Activated gamma-delta T cell treated with anti-CD3 and anti-CD28 coated beads, Interleukin-2, amount 50 U/mL, for 16 hours (primary cell): ENCODE measurements at places on chromosomes 1 and 21.

DNA sequence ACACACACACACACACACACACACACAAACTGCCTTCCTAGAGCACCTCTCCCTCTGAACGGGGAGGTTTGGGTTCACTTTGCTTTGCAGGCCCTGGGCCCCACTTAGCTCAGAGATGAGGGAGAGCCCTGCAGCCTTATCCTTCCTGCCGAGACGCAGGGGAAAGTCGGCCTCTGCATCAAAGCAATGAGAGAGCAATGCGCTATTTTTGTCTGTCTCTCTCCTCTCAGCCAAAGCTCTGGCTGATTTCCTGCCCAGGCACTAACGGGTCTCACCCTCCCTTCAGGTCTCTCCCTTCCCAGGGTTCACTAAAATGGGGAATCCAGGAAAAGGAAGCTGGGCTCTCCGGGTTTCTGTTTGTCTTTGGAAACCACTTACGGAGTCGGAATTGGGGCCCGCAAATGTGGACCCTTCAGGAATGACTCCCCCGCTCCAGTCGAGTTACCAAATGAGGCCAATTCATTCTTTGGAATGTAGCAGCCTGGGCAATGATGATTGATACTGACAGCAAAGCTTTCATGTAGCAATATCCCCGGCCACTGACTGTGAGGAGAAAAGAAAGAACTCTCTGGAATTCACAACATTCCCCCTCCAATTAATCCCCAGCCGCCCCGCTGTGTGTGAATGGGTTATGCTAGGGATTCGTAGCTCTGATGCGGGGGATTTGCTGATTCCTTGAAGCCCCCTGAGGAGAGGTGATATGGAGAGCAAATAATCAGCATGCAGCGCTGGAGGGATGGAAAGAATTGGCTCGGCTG lies 61.5 kb upstream of the WLS start:
- no peak for DNase-seq

GRCh38 chr21:34336756-34337391 lies 26.9 kb upstream of the KCNE2 start:
- no peak for DNase-seq

DNA sequence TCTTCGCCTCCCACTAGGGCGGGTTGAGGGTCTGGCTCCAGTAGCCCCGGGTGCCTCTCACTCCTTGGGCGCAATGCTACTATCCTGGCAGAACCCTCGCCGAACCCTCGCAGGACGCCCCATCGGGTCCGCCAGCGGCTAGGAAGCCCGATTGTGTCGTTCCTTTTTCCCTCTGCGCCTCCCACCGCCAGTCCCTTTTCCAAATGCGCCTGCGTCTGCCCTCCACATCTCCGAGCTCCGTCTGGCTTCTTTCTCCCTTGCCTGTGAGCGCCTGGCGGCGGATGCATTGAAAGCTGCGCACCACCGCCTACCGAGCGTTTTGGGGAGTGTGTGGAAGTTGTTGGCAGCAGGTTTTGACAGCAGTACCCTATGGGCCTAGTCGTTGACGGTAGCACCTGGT lies 1.0 kb upstream of the DIRAS3 start:
- DNase-seq: no peak

DNA sequence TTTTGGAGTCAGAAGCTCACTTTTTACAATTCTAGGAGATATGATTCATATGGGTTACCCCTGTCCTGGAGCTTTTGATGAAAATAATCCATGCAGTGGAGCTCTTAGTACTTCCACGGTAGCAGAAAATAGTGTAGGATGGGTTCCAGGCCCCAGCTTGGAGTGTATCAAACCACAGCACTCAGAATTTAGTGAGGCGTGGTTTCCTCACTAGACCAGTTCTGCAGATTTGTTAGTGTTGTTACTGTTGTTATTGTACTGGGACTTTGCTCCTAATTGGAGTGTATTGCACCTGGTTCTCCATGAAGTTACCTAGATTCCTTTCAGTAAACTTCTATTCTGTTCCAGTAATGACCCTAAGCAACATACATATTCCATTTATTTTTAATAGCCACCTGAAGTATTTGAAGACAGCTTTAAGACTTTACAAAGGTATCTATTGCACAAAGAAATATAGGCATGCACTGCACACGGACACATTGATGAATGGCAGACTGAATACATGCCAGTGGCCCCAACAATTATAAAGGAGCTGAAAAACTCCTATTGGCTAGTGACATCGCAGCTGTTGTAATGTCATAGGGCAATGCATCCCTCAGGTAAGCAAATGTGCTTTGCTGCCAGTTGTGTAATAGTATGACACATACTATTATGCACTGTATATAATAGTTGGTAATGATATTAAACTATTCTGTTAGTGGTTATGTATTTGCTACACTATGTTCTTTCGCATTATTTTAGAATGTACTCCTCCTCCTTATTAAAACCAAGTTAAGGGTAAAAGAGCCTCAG lies 1058.0 kb downstream of the KCNT2 start:
- no peak for DNase-seq

DNA sequence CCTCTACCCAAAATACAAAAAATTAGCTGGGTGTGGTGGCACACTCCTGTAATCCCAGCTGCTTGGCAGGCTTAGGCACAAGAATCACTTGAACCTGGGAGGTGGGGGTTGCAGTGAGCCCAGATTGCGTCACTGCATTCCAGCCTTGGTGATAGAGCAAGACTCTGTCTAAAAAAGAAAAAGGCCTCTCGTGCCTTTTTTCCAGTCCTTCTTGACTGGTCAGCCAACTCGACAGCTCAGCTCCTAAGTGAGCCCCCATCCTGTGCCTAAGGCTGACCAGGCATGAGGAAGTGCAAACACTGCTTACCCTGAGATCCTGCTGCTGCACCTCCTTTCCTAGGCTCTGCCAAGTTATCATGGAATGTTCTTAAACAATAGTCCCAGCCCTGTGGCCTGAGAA lies 10.1 kb upstream of the PROK1 start:
- no peak for DNase-seq

DNA sequence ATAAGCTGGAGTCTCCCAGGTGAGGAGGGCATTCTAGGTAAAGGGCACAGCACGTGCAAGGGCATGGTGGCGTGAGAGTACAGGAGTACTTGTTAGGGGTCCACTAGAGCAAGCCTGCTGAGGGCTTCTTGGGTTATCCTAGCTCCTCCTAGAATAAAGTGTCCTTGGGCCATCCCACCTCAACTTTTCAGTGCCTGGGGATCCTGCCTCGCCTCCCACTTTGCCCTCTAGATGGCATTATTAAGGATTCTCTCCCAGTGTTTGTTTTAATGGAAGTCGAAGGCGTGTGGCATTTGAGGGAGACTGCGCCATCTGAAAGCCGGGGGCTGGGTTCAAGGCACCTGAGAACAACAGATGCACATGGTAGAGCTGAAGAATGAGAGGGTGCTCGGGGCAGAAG lies 74.5 kb upstream of the SELENON start:
- no peak for DNase-seq

- DNase-seq: no peak
These were observed 592.7 kb downstream of the USP25 start for GRCh38 chr21:16322454-16322853.

GRCh38 chr1:156316909-156317308 lies 17.8 kb upstream of the VHLL start:
- no peak for DNase-seq

GRCh38 chr1:1125945-1126344 lies 10.1 kb upstream of the C1orf159 start:
- DNase-seq: no peak

DNA sequence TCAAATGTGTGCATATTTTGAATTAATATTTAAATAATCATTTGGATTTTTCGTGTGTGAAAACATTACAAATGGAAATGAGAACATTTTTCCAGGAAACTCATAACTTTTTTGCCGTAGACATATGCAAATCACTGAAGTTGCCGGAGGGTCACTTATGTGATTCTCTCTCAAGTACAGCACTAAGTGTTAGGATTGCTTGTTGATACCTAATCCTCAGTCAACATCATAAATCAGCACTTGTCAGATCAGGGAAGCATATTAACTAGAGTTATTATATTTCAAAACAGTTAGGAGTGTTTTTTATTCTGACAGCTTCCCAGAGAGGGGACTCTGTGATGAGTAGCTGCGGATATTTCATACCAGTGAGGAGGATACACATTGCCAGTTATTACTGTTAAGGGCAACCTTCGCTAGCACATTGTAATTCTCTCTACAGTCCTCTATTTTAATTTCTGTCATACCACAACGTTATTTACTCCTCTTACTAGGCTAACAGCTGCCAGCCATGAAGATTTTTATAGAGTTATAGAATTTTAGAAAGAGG lies 41.5 kb downstream of the NCAM2 start:
- DNase-seq: no peak

DNA sequence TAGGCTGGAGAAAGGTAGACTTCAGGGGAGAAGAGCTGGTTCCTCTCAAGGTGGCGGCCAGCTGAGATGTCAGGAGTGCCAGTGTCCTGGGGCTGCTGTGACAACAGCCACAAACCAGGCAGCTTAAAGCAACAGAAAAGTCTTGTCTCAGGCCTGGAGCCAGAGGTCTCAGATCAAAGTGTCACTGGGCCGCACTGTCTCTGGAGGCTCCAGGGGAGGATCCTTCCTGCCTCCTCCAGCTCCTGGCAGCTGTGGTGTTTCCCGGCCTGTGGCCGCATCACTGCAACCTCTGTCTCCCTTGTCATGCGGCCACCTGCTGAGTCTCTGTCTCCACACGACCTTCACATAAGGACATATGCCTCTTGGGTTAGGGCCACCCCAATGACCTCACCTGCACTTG lies 24.4 kb upstream of the TSPEAR start:
- DNase-seq: no peak

- no peak for DNase-seq
These were observed 45.6 kb downstream of the TNNI3K start for GRCh38 chr1:74280642-74281396.

DNA sequence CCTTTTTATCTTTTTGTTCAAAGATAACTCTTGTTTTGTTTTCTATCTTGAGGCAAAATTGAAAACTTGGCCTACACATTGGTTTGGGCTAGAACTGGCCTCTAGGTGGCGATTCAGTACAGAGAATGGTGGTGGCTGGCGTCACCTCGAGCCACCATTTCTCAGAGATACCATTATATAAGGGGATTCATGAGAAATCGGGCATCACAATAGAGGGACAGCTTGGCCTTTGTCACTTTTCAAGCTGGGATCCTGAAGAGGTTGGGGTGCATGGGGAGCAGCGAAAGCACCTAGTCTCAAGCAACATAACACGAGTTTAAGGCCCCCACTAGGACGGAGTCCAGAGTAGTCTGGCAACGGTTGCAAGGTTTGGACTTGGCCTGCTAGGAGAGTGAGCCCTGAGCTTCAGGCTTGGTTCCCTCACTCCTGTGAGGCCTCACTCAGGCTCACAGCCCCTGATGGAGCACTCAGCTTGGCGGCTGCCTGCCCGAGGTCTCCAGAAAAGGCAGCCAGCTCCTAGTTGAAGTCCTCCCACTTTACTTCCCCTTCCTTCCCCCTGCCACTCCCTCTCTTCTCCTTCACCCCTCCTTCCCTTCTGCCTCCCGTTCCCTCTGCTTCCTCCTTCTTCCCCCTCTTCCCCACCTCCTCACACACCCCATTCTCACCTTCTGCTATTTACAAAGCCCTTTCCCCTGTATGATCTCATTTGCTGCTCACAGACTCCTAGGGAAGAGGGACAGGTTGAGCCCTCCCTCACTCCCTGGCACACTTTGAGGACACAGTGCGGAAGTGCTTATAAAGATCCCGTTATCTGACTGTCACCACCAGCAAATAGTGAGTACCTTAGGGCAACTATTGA lies 67.8 kb downstream of the LRIG2 start:
- peak; percentile 10 for DNase-seq

- no peak for DNase-seq
These were observed 36.9 kb upstream of the ST6GALNAC5 start for GRCh38 chr1:76830373-76830772.

GRCh38 chr1:97668945-97669344 lies 251.9 kb downstream of the DPYD start:
- no peak for DNase-seq

DNA sequence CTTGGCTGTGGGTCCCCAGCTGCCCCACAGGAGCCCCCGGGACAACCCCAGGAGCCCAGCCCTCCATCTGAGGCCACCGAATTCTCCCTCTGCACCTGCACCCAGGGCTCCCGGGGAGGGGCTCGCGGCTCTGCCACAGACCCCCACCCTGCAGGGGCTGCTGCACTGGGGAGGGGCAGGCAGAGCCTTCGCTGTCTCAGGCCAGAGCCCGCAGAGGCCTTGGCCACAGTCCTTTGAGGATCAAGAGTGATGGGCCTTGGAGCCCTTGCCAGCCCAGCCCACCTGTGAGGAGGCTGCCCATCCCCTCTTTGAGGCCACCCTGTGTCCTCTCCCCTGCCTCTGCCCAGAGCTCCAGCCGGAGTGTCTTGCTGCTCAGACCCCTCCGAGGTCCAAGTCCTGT lies 6.5 kb downstream of the PERM1 start:
- no peak for DNase-seq

DNA sequence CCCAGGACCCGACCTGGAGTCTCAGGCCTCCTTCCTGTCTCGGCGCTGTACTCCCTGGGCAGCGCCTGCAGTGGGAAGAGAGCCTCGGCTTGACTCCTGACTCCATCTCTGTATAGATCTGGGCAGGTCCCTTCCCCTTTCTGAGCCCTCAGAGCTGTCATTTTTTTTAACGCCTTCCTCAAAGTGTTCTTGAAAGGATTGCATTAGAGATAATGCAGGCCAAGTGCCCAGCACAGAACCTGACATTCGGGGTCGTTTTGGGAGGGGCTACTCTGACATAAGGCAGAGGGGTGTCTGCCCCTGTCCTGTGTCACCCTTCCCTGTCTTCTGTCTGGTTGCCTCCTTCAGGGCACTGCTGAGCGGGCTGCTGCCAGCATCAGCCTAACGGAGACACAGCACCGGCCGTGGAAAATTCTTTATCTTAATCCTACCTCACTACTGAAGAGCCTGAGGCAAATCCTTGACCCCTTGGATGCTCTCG lies 271.6 kb downstream of the TRABD2B start:
- no peak for DNase-seq

DNA sequence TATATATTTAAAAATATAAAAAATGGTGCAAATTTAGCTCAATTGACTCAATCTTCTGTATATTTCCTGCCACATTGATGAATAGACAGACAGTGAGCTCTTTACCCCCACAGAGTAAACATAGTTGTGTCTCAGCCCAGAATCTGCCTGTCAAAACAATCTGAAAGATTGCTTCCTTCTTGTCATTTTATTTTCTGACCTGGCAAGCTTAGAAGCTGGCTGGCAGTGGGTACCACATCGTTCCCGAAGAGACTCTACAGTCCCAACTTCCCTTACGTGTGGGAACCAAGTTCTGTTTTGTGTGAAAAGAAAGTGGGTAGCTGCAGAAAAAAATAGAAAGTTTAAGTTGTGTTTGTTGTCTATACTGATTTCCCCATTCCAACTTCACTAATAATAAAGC lies 629.3 kb upstream of the NEGR1 start:
- no peak for DNase-seq
